ENCODE measurements at places on chromosomes 12 and 14.
A peak's percentile ranks its signal among the peaks of the same experiment; 100 is the strongest.

- DNase-seq: no peak
Observed at GRCh38 chr14:24070285-24071143, 848 bp upstream of the CPNE6 start.

DNA sequence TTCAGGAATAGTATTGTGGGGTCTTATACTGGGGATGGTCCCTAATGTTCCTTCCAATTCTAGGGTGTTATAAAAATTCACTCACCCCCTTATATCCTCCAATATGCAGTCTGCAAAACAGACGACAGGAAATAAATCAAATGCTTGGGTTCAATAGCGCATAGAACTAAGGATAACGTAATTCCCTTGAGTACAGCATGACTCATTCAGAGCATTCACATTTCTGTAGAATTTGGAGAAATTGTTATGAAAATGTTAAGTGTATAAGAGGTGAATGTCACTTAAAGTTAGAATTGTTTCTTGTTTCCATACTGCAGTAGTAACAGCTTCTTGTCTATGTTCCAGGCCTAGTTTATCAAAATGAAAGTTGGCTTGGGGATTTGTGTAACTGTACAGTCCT lies 271.4 kb downstream of the RPS29 start:
- DNase-seq: no peak

DNA sequence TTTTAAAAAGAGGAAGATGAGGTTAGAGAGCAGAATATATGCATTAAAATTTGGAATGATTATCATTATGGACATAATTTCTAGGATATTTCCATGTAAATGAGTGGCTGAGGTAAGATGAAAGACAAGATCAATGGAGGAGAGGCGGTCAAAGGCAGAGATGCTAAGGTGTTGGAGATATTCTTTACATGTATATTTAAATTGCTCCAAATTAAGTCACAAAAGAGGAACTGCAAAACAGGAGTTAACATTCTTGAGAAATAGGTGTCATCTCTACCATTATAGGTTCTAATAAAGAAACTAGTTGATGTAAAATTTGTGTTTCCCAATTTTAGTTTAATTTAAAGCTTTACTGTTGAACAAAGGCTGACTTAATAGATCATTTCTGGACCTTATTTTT lies 268.5 kb upstream of the PPFIA2 start:
- no peak for DNase-seq

DNA sequence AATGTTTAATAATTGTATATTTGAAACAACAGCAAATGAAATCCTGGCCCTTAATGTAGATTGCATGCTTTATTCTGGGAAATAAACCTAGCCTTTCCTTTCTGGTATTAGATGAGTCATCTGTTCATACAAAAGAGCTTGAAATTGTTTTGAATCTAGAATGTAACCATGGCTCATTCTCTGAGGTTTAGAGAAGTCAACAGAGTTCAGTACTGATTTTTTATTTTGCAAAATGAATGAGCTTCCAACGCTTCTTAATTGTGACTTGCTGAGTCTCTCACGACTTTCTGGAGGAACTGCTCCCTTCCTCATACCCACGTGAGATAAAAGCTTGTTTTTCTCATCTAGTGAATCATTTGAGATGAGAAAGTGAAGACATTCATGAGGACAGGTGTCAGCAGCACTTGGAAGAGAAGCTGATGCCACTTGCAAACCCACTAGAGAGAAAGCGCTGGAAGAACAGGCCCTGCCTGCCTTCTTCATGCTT lies 509.6 kb downstream of the VRK1 start:
- no peak for DNase-seq

GRCh38 chr12:81718616-81719015 lies 40.5 kb downstream of the PPFIA2 start:
- DNase-seq: no peak

- DNase-seq: peak; percentile 31
Observed at GRCh38 chr14:61894452-61895077, 132.3 kb downstream of the SNAPC1 start.

DNA sequence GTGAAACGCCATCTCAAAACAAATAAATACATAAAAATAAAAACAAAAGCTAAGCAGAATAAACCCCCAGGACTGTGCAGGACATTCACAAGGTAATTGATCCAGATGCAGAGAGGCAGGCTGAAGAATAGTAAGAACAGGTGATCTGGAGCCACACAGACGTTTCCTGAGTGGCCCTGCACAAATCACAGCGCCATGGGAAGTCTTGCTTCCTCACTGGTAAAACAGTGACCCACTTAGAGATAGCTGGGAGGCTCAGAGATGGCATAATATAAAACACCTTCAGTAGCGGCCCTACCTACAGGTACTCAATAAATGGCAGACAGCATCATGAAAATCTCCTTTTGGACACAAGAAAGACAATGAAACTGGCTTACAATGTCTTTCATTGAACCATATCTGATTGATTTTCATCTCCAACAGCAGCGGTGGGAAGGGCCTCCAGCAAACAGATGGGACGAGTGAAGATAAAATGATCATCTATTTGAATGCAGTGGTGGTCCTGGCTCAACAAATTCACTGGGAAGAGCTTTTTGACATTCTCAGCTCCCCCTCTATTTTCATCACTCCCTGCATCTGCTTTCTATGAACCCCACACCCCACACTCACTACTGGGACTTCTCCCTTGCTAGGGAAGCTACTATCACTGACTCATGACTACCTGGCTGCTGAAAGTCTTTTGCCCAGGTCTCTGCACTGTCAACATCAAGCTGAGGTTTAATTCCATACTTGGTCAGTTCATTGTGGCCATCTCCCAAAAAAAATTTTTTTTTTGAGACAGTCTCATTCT lies 63.9 kb downstream of the FOXN3 start:
- no peak for DNase-seq

DNA sequence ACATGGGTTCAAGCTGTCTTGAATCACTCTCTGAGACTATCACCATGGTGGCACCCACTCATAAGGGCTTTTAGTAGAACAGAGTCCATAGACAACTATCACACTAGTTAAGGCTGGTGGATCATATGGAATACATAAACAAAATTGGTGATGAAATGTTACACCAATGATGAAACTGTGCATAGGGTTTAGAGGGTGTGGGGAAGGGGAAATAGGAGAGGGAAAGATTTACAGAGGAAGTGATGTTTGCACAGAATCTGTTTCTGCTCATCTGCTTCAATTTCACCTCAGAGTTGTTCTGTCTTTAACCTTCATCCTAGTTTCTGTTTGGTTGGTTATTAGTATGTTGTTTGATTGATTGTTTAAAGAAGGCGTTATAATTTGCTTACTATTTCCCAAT lies 2.4 kb upstream of the RXYLT1 start:
- no peak for DNase-seq

DNA sequence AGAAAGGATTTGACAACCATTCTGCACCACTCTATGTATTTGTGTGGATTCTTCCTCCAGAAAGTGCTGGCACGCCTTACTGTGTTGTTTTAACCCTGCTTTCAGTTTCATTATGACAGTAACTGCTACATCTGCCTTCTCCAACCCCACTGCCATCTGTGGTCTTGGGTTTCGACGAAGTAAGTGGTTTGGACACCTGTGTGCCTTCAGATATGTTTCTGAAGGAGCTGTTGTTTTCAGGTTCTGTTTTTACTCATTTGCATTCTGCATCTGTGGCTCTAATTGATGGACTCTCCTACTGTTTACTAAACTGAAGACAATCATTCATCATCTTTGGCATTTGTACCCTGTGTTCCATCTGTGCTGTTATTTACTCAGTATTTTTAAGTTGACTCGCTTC lies 4.1 kb downstream of the TSHR start:
- DNase-seq: no peak

DNA sequence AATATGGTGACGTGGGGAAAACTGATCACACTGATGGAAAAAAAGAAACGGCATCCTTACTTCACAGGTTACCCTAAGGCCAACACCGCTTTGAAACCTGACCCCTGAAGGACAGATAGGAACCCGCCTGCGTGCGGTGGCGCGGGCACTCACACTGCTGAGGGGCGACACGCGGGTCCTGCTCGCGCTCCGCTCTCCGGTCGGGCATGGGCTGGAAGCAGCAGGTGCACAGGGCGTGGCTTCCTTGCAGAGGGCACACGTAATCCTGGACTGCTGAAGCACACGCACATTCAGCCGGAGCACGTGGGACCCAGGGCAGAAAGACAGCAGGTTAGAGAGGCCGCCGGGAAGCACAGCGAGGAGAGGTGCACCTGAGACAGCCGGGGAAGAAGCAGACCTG lies 22.8 kb upstream of the GOLGA3 start:
- DNase-seq: no peak

DNA sequence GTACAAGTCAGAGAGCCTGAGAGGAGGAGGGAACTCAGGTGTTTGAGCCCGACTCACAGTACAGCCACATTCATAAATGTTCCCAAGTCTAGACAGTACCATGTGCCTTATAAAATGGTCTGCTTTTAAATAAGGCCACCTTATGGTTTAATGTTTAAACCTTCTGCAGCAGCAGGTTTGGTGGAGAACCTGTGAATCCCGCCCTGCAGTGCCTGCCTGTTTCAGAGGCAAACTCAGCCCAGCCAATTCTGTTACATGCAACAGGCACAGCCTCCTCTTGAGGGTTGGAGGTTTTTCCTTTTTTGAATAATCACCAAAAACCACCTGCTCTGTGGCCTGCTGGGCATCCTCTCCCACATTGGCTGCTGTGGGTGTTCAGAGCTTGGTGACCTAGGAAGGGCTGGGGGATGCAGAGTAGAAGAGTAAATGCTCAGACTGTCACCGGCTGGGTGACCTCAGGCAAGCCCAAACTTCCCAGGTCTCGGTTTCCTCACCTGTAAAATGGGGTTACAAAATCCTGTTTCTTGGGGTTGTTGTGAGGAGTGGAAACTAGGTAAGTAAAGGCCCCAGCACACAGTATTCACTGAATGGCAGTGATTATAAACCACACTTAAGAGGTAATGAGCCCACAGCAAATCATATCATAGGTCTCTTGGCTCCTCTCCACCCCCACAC lies 28.0 kb downstream of the NUAK1 start:
- DNase-seq: no peak

GRCh38 chr12:115598871-115599811 lies 678.4 kb downstream of the MED13L start:
- DNase-seq: no peak

- no peak for DNase-seq
Observed at GRCh38 chr14:50533806-50534205, 1.4 kb upstream of the MAP4K5 start.

GRCh38 chr12:57185403-57185802 lies 31.2 kb upstream of the NXPH4 start:
- no peak for DNase-seq

DNA sequence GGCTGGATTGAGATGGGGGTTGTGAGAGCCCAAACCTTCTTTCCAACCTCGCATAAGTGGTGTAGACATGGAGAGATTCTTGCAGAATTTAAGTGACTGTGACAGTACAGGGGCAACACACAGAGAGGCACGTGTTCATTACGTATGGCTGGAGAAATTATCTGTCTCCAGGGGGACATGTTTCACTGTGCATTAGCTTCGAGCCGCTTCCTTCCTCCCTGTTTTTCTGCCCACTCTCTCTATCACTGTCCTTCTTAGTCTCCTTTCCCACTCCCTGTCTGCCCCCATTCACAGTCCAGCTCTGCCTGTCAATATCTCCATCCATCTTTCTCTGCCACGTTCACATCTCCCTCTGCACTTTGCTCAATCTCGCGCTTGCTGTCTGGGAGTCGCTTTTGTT lies 11.5 kb upstream of the C14orf93 start:
- no peak for DNase-seq

GRCh38 chr12:120242275-120242799 lies 23.2 kb downstream of the PXN start:
- no peak for DNase-seq

DNA sequence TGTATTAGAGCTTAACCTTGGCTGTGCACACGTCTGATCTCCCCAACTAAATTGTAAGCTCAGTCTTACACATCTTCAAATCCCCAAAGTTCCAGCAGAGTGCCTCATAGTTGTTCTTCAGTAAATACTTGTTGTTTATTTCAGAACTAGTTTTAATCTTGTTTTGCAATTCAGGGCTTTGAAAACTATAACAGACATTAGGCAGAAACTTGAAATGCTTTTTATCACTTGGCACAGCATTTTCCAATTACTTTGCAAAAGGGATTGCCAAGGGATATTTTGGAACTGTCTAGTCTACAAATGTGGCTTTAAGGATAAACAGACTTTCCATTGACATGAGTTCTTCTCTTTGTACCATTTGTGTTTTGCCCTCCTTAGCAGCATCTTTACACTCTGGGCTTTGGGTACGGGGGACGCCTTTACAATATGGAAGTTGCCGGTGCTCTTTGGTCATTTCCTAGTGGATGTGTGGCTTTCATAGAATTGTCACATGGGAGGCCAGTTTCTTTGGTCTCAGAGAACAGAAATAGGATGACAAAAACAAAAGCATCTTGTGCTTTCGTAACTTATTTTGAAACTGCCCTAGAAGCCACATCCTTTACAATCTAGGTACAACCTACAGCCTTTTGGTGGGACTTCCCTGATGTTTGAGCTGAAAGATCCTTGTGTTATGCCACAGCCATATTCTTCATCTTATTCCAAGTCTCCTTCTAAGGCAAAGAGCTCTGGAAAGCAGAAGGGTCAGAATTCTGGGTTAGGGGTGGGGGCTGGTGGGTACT lies 96.9 kb downstream of the NPAS3 start:
- no peak for DNase-seq

DNA sequence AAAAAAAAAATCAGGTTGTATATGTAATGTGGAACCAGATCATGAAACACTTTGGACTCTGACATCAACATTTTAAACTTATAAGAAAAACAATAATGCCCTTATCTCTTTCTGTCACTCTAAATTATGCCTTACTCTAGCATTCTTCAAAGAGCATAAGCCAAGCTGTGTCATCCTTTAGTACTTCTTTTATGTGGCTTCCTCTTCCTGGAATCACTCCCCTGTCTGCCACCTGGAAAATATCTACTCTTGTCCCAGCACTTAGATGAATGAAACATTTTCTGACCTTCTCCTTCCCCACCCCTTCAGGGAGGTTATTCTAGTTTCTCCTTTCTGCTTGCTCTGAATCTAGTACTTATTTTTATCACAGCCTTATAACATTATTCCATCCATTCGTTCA lies 101.2 kb downstream of the CNTN1 start:
- DNase-seq: no peak

DNA sequence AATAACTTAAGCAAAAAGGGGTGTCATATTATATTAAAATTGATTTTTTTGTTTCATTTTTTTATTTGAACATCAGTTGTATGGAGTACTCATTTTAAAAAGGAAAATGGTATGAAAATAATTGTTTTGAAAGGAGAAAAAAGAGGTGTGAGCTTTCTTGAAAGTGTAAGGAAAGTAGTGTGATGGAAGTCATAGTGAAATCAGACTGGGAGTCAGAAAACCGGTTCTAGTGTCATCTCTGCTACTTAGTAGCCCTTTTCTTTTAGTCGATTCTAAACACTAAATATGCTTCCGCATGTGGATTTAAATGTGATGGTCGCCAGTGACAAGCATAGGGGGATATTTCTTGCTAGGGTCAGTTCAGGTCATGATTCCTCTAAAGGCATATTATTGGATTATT lies 1.8 kb upstream of the DYRK2 start:
- no peak for DNase-seq

- DNase-seq: no peak
Observed at GRCh38 chr12:81125691-81126090, 47.8 kb downstream of the ACSS3 start.

GRCh38 chr12:107396991-107397390 lies 288.6 kb upstream of the PWP1 start:
- DNase-seq: no peak

GRCh38 chr14:63654346-63654745 lies 12.7 kb upstream of the WDR89 start:
- DNase-seq: no peak

- DNase-seq: no peak
Observed at GRCh38 chr12:13079440-13079906, 24.0 kb downstream of the GSG1 start.

GRCh38 chr12:113134071-113134470 lies 1.5 kb downstream of the RASAL1 start:
- no peak for DNase-seq

GRCh38 chr14:93002851-93003298 lies 79.9 kb downstream of the CHGA start:
- no peak for DNase-seq

All from AG09319 (cell line).